ENCODE measurements at places on chromosomes 5 and 9.

DNA sequence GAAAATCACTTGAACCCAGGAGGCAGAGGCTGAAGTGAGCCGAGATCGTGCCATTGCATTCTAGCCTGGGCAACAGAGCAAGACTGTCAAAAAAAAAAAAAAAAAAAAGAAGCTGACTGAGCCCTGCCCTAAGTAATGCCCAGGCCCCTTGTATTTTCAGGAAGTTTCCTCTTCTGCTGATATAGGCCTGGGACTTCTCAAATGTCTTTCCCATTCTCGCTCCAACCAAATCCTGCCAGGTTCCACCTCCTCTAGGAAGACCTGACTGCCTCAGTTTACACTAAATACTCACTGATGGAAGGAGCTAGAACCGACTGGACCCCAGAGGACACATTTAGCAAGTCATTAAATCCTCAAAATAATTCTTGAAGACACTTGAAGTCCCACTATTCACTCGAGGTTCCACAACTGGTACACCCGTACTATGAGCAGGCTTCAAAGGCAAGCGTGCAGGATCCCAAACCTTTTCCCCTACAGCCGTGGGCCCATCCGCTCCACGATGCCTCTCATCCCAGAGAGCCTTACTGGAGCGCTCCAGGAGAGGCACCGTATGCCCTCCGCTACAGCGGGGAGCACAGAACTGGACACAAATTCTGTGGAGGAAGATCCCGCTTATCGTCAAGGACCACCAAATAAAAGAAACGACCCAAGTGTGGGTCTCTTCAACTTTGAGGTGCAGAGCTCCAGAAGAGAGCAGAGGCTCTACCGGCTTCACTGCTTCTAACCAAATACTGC lies 676 bp downstream of the NOL6 start:
- no peak for DNase-seq

DNA sequence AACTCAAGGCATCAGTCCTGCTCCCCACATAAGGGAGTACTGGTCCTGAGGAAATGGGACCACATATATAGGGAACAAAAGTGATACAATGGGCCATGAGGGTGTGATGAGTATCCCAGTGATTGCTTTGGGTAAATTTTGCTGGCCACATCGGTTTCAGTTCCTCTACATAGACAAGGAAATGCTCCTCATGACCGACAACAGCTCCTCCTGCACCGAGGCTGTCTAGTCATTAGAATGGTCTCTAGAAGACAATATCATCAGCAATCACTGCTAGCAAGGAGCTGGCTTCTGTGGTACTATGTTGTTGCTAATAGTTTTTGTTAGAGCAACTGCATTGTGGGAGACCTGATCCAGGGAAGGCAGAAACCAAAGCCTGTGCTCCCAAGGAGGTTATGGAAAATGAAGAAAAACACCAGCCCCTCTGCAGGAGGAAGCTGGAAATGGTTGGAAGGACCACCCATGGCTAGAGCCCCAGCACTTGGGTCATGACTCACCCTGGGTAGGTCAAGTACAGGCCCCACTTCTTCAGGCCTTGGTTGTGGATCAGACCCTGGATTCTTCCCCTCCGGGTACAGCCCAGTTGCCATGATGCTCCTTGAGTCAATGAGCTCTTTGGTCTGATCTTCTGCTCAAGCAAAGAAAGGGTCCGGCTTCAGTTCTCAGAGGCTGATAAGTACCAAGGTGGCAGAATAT lies 3.4 kb upstream of the CTSL start:
- DNase-seq, result no peak

GRCh38 chr5:115723220-115723619 lies 93.2 kb downstream of the CDO1 start:
- DNase-seq, result peak; percentile 8

- no peak for DNase-seq
These were observed 2.0 kb downstream of the CNOT6 start for GRCh38 chr5:180495991-180496741.

DNA sequence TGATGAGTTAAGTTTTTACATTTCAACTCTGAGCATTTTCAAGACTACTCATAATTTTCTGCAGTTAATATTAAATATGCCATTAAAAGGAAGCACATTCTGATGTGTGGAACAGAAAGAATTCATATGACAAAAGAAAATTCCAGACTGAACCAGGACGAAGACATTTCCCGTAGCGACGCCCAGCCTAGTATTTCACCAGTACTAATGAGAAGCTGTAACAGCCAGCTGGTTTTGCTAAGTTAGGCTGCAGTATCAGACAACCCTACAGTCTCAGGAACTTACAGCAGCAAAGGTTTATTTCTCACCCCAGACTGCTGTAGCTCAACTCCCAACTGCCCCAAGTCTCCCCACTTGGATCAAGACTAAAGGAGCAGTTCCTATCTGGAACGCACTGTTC lies 91.6 kb downstream of the TMEM174 start:
- DNase-seq, result peak; percentile 20

DNA sequence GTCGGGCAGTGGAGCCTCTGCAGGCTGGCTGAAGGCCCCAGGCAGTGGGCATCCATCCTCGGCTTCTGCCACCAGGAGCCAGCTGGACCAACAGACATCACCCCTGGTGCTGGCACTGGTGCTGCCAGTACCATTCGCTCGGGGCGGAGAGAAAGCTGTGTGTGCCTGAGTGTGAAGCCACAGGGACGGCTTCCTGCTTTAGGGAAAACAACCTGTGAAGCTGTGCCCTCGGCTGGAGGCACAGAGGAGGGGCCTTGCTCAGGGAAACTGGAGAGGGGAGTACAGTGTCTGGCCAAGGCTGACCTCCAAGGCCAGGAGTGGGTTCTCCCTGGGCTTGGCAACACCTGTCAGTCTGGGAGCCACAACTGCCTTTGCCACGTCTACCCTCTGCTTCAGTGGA lies 38.3 kb downstream of the NEK6 start:
- no peak for DNase-seq

DNA sequence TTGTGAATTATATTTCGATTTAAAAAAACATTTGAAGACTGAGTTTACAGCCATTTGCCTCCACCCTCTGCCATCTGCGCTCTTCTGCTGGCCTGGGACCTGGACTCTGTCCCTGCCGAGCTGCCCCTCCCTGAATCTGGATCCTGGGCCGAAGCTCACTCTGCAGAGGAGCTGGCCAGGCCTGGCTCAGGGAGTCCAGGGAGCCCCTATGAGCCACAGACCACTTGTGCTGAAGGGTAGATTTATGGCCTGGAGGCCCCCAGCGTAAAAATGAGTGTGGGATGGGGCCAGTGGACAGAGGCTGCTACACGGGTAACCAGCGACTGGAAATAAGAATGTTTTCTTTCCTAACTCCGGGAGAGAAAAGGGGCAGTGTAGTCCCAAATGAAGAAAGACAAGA lies 129.8 kb downstream of the FGF18 start:
- no peak for DNase-seq

GRCh38 chr5:154419236-154419635 lies 26.6 kb upstream of the SAP30L start:
- no peak for DNase-seq

- DNase-seq, result no peak
These were observed 87.3 kb downstream of the SERINC5 start for GRCh38 chr5:80168388-80169028.

GRCh38 chr5:116144103-116144502 lies 59.3 kb downstream of the COMMD10 start:
- DNase-seq, result peak; percentile 70

DNA sequence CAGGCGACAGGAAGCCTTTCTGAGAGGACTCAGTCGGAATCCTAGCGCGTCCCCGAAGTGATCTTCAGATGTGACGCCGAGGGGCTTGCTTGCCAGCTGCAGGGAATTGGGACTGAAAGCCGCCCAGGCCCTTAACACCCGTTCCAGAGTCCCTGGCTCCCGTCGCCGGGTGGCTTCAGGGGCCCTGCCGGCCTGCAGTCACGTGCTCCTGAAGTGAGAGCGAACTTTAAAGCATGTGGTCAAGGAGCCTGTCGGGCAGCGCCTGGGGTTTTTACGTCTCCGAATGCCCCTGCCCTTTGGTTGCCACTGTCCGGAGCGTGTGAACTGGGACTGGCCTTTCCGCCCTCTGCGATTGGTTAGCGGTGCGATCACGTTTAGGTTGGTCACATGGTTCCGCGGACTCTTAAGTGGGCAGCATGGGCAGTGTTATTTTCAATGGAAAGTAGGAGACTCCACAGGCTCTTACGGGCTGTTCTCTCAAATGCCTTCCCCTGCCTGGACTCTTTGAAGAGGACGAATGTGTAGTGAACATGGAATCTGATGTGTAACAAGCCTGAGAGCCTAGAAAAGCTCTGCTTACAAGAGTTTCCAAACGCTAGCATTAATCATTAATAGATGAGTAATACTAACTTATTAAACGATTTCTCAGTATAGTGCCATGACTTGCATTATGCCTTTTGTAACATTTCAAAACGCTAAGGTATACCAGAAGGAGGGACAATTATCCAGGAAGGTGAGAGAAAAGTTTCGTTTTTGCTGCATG lies 1.9 kb downstream of the VLDLR start:
- DNase-seq, result peak; percentile 62

DNA sequence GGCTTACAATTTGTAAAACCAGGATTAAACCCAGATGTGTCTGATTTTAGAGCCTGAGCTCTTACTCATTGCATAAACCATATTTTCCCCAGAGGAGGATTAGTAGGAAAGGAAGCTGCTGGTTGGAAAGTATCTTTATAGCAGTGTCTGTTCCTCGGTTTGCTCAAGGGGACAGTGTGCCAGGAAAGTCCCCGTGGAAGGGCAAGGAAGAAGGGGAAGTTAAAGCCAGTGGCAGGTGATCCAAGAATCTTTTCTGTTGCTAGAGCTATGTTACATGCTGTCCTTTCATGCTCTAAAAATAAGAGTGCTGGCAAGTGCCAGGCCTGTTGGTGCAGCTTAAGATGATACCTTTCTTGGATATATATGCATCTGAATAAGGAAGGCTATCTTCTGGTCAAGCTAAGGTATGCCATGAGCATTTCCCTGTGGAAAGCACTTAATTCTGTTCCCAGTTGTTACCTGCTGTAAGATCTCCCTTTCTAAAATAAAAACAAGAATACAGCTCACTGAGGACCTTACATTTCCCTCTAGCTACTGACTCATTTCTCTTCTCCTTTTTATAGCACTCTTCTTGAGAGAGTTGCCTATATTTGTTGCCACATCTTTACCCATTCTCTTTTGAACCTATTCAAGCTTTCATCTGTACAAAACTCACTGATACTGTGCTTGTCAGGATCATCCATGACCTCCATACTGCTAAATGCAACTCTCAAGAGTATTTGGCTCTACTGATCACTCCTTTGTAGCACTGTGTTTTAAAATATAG lies 8.0 kb downstream of the PDCD1LG2 start:
- DNase-seq, result peak; percentile 71

- no peak for DNase-seq
These were observed 20.8 kb upstream of the SEMA4D start for GRCh38 chr9:89518466-89519365.

GRCh38 chr5:88245893-88246244 lies 22.8 kb downstream of the TMEM161B start:
- no peak for DNase-seq

- no peak for DNase-seq
These were observed 353.7 kb downstream of the CSNK1G3 start for GRCh38 chr5:123865641-123866040.

GRCh38 chr9:130186839-130187522 lies 14.8 kb downstream of the NCS1 start:
- DNase-seq, result peak; percentile 86

DNA sequence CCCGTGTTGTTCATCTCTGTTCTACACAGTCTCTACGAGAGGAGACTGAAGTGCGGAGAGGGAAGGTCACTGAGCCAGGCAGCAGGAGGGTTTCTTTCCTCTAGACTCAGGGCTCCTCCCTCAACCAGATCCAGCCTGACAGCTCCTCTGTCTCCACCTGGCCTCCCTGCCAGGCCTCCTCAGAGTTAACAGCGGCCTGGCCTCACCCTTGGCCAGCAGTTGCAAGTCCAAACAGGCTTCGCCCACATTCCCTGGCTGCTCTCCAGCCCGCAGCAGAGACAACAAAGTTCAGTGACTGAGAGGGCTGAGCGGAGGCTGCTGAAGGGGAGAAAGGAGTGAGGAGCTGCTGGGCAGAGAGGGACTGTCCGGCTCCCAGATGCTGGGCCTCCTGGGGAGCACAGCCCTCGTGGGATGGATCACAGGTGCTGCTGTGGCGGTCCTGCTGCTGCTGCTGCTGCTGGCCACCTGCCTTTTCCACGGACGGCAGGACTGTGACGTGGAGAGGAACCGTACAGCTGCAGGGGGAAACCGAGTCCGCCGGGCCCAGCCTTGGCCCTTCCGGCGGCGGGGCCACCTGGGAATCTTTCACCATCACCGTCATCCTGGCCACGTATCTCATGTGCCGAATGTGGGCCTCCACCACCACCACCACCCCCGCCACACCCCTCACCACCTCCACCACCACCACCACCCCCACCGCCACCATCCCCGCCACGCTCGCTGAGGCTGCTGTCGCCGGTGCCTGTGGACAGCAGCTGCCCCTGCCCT lies at the start of gene HRCT1:
HRCT1 (plus strand) TSS at position 291 of the 768 bp plus-strand sequence; CDS start at position 377, 86 bp downstream.
- DNase-seq, result peak; percentile 96

- DNase-seq, result peak; percentile 82
These were observed 18.5 kb upstream of the EXOC3 start for GRCh38 chr5:424301-425110.

GRCh38 chr5:75685141-75685540 lies 32.1 kb downstream of the POC5 start:
- DNase-seq, result no peak

DNA sequence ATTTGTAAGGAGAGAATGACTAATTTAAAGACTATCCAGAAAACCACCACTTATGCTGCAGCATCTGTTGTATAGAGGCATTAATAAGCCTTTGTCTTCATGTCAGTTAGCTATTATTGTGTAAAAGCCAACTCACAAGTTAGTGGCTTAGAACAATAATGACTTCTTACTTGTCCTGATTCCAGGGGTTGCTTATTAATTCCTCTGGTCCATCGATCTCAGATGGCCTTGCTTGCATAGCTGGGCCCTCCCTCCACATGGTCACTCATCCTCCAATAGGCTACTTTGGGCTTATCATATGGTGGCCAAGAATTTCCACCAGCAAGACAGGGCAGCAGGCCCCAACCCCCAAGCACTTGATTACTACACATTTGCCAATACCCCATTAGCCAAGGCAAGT lies 44.5 kb upstream of the STK32A start:
- DNase-seq, result peak; percentile 3

DNA sequence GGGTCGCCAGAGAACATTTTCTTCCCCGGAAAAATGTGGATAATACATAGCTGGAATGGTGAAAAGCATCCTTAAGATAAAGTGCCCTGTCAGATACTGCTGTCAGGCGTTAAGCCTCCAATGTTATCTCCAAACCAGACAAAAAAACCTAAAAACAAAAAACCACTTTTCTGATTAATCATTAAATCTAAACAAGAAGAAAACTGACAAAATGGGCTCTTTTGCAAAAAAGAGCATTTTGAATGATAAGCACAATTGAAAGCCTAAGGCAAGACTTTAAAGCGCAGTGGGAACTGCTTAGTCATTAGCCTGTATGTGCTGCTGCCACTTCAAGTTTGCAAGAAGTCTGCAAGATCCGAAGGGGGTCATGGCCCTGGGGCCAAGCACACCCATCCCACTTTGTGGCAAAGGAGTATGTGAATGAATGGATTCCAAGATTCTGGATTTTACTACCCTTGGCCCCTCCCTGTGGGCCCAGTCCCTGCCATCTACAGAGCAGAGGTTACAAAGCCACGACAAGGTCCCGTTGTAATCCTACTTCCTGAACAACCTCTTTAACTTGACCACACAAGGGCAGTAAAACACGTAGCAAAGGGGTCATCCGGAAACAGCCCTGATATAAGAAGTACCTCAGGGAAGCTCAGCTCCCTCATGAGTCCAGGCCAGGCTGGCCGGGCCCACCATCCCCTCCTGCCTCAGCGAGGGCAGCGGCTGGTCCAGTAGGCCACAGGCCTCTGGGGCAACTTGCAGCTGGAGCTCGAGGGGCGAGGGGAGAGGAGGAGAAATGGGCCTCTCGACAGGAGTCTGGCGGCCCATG lies 29.7 kb downstream of the SHB start:
- DNase-seq, result peak; percentile 91

Measured in EH (cell line).